Brain pericyte (primary cell): ENCODE measurements at places on chromosomes 6 and 20.
A peak's percentile ranks its signal among the peaks of the same experiment; 100 is the strongest.

DNA sequence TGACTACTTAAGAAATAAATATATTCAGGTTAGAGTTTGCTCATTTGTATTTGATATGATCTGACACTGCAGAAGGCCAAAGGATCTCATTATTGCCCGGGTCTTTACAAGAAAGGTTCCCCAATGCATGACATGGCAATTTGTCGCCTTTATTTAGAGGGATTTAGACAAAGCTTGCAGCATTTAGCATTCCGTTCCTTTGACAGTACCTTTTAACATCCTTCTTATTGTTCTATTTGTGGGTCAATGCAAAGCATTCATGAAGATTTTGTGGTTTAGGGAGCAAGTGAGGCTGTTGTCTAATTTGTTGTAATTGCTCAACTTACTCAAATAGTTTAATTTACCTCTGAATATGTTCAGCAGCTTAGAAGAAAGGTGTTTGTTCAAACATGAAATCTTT lies 230.8 kb upstream of the FLRT3 start:
- DNase-seq: no peak

DNA sequence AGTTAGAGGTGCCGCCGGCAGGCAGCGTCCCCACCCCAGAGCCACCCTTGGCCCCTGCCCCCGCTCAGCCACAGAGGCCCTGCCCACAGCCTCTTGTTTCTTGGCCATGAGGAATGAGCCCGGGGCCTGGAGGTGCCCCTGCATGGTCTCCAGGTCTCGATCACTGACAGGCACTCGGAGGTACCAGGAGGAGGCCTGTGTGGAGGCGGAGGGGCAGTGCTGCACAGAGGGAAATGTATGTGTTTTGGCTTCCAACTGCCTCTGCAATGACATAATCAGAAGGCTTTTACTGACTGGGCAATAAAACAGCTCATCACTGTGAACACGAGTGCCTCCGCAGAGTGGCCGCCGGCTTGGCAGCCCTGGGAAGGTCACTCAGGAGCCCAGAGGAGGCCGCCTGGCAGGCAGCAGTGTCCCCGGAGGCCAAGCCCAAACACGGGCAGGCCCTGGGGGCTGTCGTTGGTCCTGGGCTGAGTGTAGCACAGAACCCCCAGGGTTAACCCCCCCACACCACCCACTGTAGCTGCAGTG lies 61.1 kb upstream of the GATA5 start:
- no peak for DNase-seq

GRCh38 chr6:130936933-130937332 lies 109.7 kb downstream of the SMLR1 start:
- DNase-seq: no peak

GRCh38 chr20:39289316-39289715 lies 327.2 kb downstream of the DHX35 start:
- no peak for DNase-seq

DNA sequence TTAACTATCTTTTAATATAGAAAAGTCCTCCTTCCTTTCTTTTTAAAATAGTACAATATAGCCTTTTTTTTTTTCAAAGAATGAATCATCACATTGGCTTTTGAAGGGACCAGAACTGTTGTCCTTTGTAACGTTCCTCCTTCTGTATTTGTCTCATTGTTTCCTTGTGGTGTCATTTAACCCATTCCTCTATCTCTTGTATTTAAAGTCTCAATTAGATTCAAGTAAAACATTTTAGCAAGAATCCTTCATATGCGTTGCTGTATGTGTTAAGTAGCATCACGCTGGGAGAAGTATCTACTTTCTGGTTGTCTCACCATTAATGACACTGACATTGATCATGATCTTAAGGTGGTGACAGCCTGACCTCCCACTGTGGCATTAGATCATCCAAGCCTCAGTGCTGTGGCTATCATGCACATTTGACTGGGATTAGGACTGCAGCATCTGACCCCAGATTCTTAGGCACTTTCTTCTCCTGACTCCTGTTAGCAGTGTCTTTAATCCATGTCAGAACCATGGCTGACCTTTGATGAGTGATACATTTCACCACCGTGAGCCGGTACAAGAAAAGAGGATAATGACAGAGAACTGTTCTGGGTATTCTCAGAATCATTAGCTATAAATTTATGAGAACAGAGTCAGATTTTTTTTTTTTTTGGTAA lies 67.5 kb upstream of the TFB1M start:
- DNase-seq: peak; percentile 11

DNA sequence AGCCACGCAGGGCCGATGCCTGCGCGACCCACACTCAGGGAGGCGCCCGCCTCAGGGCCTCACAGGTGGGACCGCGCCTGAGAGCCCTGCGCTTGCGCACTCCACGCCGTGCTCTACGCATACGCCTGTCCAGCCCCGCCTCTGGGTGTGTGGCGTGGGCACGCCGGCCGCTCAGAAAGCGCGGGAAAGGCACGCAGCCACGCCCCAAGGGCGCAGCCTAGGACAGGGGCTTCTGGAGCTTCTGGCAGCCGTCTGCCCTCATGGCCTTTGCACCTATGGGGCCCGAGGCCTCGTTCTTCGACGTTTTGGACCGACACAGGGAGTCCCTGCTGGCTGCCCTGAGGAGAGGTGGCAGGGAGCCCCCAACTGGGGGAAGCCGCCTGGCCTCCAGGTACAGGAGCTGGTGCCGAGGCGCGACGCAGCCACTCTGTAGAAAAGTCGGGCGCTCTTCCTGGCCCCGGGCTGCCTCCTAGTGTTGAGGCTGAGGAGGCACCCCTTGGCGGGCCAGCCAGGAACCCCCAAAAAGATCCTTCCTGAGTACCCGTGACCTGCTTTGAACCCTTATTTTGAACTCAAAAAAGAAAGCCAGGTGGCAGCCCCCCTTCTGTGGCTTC lies at the start of gene SPO11:
Gene SPO11, plus strand, starts transcription at position 196 of the 614 bp plus-strand sequence. Its CDS starts 65 bp downstream, at position 261.
- no peak for DNase-seq

DNA sequence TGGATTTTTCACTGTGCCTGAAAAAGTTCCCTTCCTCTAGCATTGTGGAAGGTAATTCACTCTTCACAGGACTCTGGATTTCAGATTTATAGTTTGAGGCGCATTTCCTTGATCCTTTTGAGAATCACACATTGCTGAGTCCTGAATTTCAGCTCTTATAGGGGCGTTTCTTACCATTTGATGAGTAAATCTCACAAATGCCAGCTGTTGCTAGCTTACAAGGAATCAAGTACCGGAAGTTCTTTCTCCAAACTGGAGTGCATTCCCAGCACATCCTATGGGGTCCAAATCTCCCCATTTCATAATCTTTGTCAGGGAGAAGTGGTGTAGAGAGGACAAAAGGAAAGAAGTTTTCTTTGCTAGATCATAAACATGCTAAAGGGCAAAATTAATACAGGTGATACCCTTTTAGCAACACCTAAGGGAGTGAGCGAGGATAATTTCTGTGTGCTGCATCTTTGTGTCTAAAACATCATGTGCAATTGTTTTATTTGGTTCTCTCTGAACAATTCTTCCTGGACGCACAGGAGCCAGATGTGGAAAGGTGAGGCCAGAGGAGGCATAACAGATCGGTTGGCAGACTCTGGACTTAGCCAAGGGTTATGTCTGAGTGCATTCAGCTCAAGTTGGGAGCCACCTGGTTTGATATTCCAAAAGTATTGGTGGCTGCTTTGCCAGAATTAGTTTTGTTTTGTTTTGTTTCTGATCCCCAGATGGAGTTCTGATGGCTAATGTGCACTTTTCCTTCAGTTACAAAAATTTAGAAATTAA lies 37.4 kb upstream of the EYA2 start:
- DNase-seq: no peak

DNA sequence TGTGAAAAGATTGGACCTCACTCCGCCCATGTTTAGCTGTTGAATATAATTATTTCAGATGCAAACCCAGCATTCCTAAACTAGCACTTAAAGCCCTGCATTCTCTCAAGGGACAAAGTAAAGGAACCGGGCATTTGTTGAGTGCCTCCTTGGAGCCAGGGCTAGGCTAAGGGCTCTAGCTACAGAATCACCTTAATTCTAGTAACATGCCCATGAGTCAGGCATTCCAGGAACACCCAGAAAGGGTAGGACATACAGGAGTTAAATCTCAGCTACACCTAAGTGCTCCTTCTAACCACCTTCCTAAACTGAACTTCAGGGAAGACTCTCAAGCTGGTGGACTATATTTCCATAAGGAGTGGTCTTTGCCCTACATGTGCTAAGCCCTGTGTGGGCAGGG lies 89.4 kb downstream of the SLC24A3 start:
- DNase-seq: no peak

- DNase-seq: no peak
Measured at GRCh38 chr20:51801823-51802123, 548 bp downstream of the SALL4 start.

DNA sequence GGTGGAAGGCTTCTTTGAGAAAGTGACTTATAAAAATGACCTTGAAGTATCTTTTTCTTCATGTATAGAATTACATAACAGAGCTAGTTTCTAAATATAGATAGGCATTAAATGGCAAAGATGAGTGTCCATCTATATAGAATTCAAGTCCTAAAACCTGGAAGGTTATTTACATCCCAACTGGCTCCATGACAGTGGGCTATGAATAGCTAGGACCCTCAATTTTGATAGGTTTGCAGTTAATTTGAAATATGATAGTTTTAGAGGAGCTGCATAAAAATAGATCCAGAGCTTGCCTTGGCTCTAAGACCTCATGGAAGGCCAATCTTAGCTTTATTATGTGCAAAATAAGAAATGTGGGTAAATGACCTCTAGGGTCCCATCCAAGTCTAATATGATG lies 310.6 kb upstream of the CITED2 start:
- DNase-seq: no peak

GRCh38 chr6:110296241-110297025 lies 61.7 kb downstream of the METTL24 start:
- DNase-seq: no peak
